Left lung (tissue), 14 donors: ENCODE measurements at places on chromosomes 5 and 9.

GRCh38 chr5:50751064-50751657 is 84.7 kb downstream of the PARP8 start:
- peaks cover 10% of the 10 kb centered on the region for H3K4me1 ChIP-seq
- H3K27ac ChIP-seq, result no peak overlapping the region
- no peak for DNase-seq
- H3K27me3 ChIP-seq, result no peaks in the 10 kb centered on the region

DNA sequence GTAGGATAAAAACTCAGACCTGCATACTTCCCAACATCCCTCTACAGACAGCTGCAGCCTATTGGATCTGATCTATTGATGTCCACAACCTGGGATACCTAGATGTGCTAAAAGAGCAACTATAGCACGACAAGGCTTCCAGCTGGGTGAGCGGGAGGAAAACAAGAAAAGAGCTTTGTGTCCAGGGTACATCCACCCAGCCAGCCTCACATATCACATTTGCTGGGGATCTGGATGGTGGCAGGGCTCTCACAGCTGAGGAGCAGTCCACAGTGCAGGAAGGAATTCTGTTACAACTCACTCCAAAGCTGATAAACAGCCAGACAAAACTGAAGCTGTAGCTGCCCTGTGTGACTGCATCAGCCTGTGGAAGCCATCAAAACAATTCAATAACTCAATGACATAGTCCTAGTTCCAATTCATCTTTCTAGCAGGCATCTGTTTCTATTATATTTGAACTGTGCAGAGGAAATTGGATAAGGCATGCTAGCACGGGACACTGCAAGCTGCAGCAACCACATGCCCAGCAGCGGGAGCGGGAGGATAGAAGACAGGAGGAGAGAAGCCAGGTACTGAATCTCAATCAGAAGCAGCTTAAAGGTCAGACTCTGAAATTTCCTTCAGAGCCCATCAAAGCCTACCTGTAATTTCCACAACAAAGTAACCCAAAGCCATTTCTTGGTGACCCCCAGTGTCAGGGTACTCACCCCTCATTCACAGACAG is 45.0 kb downstream of the MED10 start:
- H3K27ac ChIP-seq, result no peak overlapping the region
- no peak for DNase-seq
- H3K27me3 ChIP-seq, result no peaks in the 10 kb centered on the region
- no peaks in the 10 kb centered on the region for H3K4me1 ChIP-seq
- H3K36me3 ChIP-seq, result peaks cover 8% of the 10 kb centered on the region
- no peak overlapping the region for H3K4me3 ChIP-seq

DNA sequence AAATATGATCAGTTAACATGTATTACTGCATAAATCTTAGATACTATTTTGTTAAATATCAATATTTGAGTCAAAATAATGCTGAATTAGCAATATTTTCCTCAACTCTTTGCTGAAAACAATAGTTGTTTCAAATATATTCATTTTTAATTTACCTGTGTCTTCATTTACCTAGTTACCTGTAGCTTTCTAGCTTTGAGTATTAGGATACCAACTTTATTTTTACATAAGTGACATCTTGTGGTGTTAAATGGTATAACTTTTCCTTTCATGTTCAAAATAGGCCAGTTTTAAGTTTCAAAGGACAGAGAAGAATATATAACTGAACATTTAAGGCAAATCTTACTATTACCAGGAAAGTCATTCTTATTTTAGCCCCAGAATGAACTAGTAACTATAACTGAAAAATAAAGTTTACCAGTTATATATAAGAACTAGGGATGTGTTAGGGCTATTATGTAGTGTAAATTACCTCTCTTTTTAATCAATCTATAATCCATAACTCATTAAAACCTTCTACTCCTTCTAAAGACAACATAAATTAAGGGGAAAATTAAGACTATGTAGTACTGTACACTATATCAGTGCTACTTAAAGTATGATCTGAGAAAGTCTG is 25.3 kb downstream of the AP3B1 start:
- H3K27me3 ChIP-seq, result no peaks in the 10 kb centered on the region
- DNase-seq, result no peak

DNA sequence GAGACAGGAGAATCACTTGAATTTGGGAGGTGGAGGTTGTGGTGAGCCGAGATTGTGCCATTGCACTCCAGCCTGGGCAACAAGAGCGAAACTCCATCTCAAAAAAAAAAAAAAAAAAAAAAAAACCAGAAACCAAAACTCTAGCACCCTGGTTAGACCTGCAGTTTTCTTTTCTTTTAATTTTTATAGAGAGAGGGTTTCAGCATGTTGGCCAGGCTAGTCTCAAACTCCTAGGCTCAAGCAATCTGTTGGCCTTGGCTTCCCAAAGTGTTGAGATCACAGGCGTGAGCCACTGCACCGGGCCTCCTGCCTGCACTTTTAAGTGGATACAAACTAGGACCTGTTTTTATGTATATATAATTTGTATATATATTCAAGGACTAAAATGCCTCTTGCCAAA is 12.9 kb upstream of the MTMR12 start:
- no peaks in the 10 kb centered on the region for H3K36me3 ChIP-seq
- DNase-seq, result no peak
- H3K27ac ChIP-seq, result no peak overlapping the region
- H3K4me1 ChIP-seq, result no peaks in the 10 kb centered on the region
- no peaks in the 10 kb centered on the region for H3K27me3 ChIP-seq

DNA sequence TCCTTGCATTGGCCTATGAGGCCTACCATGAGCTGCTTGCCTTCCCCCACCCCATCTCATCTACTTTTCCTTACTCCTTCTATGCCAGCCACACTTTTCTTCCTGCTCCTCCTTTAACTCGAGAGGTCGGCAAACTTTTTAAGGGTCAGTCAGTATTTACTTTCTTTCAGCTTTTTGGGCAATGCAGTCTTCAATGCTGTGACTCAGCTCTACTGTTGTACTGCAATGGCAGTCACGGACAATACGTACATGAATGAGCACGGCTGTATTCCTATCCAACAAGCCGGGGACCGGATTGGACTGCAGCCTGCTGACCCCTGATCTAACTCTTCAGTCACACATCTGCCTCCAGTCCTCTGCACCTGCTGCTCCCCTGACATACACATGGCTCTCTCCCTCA is 602 bp upstream of the ACTL7A start:
- H3K36me3 ChIP-seq, result no peaks in the 10 kb centered on the region
- no peak for DNase-seq
- no peak overlapping the region for H3K27ac ChIP-seq
- H3K4me1 ChIP-seq, result no peaks in the 10 kb centered on the region

GRCh38 chr9:1759009-1759408 is 256.1 kb upstream of the SMARCA2 start:
- no peak overlapping the region for H3K4me3 ChIP-seq
- no peak overlapping the region for H3K27ac ChIP-seq
- no peaks in the 10 kb centered on the region for H3K27me3 ChIP-seq
- H3K36me3 ChIP-seq, result no peaks in the 10 kb centered on the region
- H3K4me1 ChIP-seq, result no peaks in the 10 kb centered on the region

GRCh38 chr9:88821033-88821745 is 170.1 kb upstream of the S1PR3 start:
- no peaks in the 10 kb centered on the region for H3K4me1 ChIP-seq
- no peak overlapping the region for H3K4me3 ChIP-seq
- H3K36me3 ChIP-seq, result no peaks in the 10 kb centered on the region
- no peaks in the 10 kb centered on the region for H3K27me3 ChIP-seq

- H3K27me3 ChIP-seq, result no peaks in the 10 kb centered on the region
- no peaks in the 10 kb centered on the region for H3K4me1 ChIP-seq
- no peak overlapping the region for H3K27ac ChIP-seq
Observed at GRCh38 chr5:155316070-155316714, 302.6 kb downstream of the KIF4B start.

- no peak overlapping the region for H3K27ac ChIP-seq
- H3K27me3 ChIP-seq, result no peaks in the 10 kb centered on the region
- no peaks in the 10 kb centered on the region for H3K36me3 ChIP-seq
- no peak for DNase-seq
Observed at GRCh38 chr9:81621118-81621517, 68.2 kb downstream of the TLE1 start.
